ENCODE measurements at places on chromosomes 2 and 18.

DNA sequence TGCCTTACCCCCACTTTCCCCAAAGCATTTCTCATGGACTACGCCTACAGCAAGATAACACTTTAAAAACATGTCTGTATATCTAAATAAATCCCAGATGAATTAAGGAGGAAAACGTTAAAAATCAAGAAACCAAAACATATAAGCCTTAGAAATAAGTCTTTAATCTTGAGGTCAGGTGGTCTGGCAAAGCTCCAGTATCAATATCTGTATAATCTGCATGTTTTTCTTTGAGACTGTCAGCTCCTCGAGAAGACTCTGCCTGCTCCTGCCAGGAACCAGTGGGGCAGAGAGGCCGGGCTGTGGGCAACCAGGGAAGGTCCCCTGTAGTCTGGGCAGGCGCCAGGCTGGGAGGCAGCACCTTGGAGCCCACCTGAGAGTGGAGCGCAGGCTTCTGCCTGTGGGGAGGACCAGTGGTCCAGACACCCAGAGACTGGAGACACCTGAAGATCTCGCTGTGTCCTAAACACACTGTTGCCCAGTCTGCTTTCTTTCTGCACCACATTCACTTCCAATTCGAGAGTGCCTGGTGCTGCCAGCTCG lies 291.0 kb upstream of the SOX11 start:
- DNase-seq = no peak

DNA sequence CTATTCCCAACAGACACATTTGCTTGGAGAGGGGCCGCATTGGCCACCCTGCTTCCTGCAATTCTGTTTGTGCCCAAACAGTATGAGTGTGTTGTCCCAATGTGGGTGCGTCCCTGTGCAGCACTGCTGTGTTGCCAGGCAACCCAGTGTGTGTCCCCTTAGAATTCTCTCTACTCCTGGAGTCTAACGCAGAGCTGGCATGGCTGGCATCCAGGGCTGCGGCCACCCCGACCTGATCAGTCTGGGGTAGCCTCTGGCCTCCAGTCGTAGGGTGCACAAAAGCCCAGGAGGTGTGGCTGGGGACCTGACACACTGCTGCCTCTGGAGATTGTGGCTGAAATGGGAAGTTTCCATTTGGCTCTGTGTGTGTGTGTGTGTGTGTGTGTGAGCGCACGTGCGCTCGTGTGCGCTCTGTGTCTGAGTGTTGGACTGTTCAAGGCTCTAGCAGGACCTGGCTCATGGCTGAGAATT lies 48.0 kb downstream of the TEX44 start:
- DNase-seq = no peak

DNA sequence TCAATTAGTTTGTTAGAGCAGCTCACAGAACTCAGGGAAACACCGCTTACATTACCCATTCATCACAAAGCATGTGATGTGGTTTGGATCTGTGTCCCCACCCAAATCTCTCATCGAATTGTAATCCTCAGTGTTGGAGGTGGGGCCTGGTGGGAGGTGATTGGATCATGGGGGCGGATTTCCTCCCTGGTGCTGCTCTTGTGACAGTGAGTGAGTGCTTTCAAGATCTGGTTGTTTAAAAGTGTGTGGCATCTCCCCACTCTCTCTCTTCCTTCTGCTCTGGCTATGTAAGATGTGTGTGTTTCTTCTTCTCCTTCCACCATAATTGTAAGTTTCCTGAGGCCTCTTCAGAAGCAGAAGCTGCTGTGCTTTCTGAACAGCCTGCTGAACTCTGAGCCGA lies 63.5 kb upstream of the AGPS start:
- no peak for DNase-seq

DNA sequence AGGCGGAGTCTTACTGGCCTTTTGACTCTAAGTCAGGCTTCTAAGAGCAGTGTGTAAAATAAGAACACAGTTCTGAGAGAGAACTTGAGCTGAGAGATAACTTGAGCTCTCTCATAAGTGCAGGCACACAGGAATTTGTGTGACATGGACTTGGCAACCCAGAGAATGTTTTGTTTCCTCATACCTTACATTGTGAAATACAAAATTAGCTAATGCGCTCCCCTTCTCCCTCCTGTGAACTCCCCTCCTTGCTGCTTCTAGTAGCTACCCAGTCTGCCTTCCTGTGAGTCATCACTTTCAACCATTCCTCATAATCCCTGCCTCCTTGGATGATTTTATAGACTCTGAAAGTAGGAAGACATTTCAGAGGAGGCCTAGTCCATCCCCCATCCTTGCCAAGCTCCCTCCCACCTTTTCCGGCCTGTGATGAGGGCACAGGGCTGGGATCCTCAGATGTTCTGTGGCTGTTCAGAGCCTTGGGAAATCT lies 22.6 kb downstream of the FER1L5 start:
- DNase-seq = peak; percentile 37

GRCh38 chr2:229860334-229860733 lies 61.5 kb downstream of the TRIP12 start:
- DNase-seq = no peak

GRCh38 chr2:196287523-196287922 lies 116.1 kb upstream of the STK17B start:
- DNase-seq = no peak

- DNase-seq = no peak
These were observed 916 bp downstream of the TNFRSF11A start for GRCh38 chr18:62325806-62326645.

GRCh38 chr2:32838949-32839348 lies 107.8 kb upstream of the LTBP1 start:
- no peak for DNase-seq

- DNase-seq = no peak
These were observed 133.8 kb downstream of the MEIS1 start for GRCh38 chr2:66568650-66569300.

DNA sequence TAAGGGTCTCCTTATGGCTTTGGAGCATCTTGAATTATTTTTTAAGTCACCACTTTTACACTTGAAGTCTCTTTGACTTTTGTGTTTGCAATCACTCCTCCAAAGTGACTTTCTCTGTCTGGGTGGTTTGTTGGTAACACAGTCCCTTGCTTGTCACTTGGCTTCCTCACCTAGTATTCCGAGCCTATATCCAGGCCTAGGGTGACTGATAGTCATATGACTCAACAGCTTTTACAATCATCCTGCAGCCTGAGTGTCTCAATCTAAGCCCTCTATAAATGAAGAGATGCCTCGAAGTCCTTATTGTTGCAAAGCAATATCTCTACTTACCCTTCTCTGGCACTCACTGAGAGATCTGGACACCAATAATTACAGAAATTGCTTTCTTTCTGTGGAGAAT lies 53.9 kb upstream of the SETBP1 start:
- no peak for DNase-seq

DNA sequence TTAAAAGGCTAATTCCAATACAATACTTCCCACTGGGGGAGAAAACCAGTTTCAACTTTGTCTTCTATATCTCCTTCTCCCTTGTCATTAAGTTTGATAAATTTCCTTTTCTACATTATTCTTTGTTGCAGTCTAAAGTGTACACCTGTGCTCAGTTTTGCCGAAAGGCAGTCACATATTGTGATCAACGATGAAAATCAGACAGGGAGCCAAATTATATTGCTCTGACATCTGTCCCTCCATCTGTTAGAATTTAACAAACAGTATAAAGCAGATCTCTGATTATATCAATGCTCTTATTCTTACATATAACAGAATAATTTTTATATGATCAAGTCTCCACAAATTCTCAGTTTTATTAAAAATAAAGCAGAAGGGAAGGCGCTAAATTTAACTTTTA lies 496.7 kb downstream of the NRXN1 start:
- DNase-seq = no peak

- no peak for DNase-seq
These were observed 17.6 kb downstream of the HDAC4 start for GRCh38 chr2:239383036-239383758.

DNA sequence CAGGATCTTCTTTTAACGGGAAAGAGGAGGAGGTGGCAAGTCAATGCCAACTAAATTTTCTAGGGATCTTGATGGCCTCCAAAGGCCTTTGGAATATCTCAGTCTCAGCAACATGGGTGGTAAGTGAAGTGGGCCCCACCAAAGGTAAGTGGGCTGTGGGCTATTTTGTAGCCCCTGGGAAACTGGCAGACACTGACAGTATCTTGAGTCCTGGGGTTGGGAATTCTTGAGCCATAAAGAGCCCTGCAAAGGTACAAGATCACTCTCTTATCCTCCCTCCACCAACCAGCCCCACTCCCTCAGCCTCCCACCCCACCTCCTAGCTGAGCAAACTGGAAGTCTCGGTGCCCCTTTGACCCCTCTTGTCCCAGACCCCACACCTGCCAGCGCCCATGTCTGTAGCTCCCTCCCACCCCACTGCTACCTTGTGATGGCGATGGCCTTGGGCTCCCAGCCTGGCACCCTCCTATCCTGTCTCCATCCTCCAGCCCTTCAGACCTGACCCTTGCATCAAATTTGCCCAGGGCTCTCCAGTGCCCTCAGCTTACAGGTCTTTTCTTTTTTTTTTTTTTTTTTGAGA lies 8.5 kb downstream of the ATP6V1B1 start:
- no peak for DNase-seq

- DNase-seq = no peak
These were observed 123.5 kb downstream of the ZNF516 start for GRCh38 chr18:76371301-76372203.

DNA sequence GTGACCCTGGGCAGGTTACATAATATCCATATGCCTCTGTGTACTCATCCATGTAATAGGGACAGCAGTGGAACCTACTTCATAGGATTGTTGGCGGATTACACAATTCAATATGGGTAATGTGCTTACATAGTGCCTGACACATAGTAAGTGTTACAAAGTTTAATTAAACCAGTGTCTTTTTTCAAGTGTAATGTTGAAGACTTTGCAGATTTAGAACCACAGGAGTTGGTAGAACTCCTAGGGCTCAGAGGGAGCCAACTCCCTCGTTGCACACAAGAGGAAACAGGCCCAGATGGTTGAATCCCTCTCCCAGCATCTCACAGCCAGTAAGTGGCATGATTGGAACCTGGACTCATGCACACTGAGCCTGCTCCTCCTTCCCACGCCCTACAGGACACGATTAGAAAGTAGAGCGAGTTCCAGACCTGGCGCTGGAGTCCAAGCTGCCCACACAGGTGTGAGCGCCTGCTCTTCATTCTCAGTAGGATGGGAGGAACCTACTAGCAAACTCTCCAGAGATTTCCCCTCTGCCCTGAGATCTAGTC lies 97.8 kb downstream of the VSNL1 start:
- no peak for DNase-seq

DNA sequence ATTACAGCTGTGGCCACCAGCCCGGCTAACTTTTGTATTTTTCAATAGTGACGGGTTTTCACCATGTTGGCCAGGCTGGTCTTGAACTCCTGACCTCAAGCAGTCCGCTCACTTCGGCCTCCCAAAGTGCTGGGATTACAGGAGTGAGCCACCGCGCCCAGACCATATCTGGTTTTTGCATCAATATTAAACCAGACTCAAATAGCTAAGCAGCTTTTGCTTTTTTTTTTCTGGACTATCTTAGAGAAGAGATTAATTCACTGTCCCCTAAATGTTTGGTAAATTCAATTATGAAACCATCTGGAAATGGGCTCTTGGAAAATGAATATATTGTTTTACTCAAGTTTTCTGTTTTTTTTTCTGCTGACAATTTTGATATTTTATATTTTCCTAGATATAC lies 183.7 kb downstream of the DOK6 start:
- no peak for DNase-seq

DNA sequence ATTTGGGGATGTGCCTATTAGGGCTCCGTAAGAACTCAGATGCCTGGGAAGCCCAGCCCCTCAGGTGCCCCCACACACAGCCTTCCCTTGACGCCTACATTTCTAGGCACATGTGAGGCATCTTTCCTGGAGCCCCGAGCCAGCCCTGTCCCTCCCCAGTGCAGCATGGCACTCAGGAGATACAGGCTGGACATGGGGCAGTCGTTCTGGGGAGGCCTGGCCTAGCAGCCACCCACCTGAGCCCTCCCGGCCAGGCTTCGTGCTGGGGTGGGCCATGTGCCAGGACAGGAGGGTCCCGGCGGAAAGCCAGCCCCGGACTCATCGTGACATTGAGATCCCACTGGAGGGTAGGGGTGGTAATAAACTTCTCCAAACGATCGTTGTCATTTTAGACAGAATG lies 15.2 kb downstream of the BOK start:
- no peak for DNase-seq

- no peak for DNase-seq
These were observed 173.5 kb downstream of the ETAA1 start for GRCh38 chr2:67570611-67571010.

DNA sequence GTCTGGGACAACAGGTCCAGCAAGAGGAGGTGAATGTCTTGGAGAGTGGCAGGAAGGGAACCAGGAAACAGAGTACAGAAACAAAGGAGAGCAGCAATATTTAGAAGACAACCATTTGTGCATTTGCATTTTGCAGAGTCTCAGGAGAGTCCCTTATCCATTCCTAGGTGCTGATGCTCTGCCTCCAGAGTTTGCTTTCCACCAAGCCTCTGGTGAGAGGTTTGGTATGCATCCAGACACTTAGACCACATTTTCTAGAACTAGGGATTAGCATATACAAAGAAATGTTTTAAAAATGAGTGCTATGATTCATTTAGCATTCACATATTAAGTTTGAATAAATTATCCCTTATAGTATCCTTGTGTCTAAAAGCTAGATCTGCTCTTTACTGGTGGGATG lies 18.5 kb upstream of the LRATD1 start:
- no peak for DNase-seq

- no peak for DNase-seq
These were observed 137.0 kb downstream of the AGAP1 start for GRCh38 chr2:235630718-235631296.

DNA sequence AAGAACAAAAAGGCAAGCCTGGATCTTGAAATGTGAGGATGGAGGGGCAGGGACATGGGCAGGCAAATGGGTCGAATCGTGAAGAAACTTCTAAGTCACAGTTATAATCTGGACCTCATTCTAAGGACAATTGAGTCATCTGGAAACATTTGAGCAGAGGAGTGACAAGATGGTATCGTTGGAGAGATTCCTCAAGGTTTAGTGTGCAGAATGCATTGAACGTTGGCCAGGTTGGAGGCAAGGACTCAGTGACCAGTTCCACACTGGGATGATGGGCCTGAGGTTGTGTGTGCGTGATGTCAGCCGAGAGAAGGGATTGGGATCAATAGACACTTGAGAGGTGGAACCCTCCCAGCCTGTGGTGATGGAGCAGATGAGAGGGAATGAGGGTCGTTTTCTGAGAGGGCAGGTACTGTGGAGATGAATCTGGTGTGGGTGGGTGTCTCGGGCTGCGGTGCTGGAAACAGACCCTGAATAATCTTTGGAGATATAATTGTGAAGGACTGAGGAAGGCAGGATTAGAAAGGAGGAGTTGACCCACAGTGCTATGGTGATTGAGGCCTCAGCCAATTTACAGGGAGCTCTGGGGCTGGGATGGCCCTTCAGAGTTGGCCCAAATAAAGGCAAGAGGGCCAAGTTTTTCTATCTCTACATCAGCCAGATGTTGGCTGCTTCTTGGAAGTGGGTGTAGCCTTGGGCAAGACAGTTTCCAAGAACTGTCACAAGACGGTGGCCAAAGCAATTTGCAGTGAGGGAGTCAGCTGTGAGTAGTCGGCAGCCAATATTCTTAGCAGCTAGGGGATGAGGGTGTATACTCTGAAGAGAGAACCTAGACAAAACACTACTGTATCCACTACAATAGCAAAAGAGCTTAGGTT lies 5.8 kb upstream of the ZNF532 start:
- no peak for DNase-seq

Measured in RKO (cell line).